ENCODE measurements at places on chromosomes 7 and 10. TPM values are rescaled to one million over a fixed set of nuclear protein-coding genes. Genes with fewer than 3 reads are reported as not detected.

DRGX gene
- not detected for total RNA-seq

ASB10 gene
- not detected for total RNA-seq

ZNF862 gene
- 11.9 TPM for total RNA-seq

RHOBTB1 gene
- 4.8 TPM for total RNA-seq

PKD2L1 gene
- not detected for total RNA-seq

ASB4 gene
- not detected for total RNA-seq

BBS9 gene
- 5.7 TPM for total RNA-seq

HTRA1 gene
- total RNA-seq: 78.0 TPM

ZC3HAV1L gene
- 13.1 TPM for total RNA-seq

EPHB6 gene
- 1.8 TPM for total RNA-seq

GIMAP8 gene
- 0.07 TPM for total RNA-seq

CYP3A7 gene
- total RNA-seq: not detected

GRID2IP gene
- 0.21 TPM for total RNA-seq

CYP2C19 gene
- 0.14 TPM for total RNA-seq

VAX1 gene
- not detected for total RNA-seq

ACBD7 gene
- total RNA-seq: 0.74 TPM

SPDYE8 gene
- total RNA-seq: not detected

ANKRD30A gene
- total RNA-seq: not detected

IRF5 gene
- total RNA-seq: 19.5 TPM

PLAU gene
- total RNA-seq: 167 TPM

GATA3 gene
- 0.09 TPM for total RNA-seq

OR2A1 gene
- total RNA-seq: not detected

TMEM176B gene
- not detected for total RNA-seq

PNLIPRP1 gene
- not detected for total RNA-seq

NPSR1 gene
- not detected for total RNA-seq

UBN2 gene
- 3.8 TPM for total RNA-seq

PKD1L1 gene
- total RNA-seq: not detected

DYNC1I1 gene
- total RNA-seq: 0.21 TPM

ZCWPW1 gene
- total RNA-seq: 2.5 TPM

RP9 gene
- total RNA-seq: 8.6 TPM

LRRD1 gene
- not detected for total RNA-seq

SBDS gene
- 76.7 TPM for total RNA-seq
